ENCODE measurements at places on chromosomes 5 and 9.

DNA sequence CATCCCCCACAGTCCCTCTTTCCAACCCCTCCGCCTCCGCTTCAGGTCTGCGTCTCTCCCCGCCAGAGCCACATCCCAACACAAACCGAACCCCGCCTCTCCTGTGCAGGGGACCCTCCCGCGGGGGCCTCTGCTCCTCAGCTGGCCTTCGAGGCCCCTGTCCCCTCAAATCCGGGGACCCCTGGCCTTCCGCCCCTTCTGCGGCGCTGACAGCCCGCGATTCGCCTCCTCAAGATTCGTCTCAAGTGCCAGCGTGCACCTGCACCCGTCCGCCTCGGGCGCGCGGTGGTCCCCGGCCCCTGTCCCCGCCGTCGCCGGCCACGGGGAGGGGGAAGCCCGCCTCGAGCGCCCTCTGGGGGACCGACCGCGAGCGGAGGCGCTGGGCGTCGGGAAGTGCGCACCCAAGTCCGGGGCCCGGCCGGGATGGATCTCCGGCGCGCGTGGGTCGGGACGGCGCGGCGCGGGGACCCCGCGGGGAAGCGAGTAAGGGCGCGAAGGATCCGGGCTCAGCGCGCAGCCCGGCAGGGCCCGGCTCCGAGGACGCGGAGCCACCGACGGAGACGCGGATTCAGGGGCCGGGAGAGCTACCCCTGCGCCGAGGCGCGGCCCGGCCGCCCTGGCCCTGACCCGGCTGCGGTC, 623 bp downstream of the FLT4 start:
- DNase-seq = no peak

GRCh38 chr9:82021198-82021597, 32.6 kb downstream of the SPATA31D1 start:
- no peak for DNase-seq

DNA sequence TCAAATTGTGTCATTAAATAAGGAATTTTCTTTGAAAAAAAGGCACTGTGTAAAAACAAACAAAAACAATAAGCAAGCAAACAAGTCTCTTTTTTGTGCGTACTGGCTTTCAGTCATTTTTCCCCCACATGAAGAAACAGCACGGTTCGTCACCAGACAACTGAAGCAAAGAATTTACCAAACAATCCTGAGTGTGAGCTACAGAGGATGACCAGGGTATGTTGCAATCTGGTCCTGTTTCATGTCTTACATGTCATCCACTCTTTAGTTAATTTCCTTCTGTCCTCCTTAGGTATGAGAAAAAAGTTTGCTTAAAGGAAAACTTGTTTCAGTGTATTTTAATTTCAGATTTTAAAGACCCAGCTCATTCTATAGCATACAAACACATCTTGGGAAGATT, 1080.7 kb upstream of the NUDT12 start:
- DNase-seq = no peak

DNA sequence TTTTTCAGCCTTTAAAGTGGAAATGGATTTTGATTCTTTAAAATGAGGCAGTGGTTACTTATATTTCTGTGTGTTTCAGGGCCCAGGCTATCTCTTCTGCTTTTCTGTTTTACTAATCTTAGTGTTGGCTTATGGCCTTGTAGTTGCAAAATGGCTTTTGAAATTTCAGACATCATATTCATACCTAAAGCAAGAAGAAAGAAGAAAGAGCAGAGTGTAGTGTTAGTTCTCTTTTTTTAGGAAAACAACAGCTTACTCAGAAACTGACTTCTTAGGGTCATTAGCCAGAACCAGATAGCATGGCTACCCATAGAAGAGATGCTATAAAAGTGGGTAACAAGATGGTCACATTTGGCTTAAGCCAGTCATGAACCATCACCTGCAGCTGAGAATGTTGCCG, 20.9 kb downstream of the ZBED3 start:
- no peak for DNase-seq

- DNase-seq = no peak
Observed at GRCh38 chr5:97101189-97101910, 41.1 kb downstream of the LIX1 start.

GRCh38 chr5:72210888-72211678, 103.8 kb downstream of the MAP1B start:
- DNase-seq = no peak

- no peak for DNase-seq
Observed at GRCh38 chr9:31272456-31273295, 1111.8 kb upstream of the ACO1 start.

DNA sequence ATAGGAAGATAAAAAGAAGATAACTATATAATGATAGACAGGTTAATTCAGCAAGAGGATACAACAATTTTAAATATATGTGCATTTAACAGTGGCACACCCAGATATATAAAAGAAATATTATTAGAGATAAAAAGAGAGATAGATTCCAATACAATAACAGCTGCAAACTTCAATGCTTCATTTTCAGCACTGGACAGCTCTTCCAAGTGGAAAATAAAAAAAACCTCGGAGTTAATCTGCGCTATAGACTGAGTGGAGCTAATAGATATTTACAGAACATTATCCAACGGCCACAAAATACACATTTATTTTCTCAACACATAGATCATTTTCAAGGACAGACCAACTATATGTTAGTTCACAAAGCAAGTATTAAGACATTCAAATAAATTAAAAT, 1229.5 kb upstream of the CDH6 start:
- DNase-seq = no peak

DNA sequence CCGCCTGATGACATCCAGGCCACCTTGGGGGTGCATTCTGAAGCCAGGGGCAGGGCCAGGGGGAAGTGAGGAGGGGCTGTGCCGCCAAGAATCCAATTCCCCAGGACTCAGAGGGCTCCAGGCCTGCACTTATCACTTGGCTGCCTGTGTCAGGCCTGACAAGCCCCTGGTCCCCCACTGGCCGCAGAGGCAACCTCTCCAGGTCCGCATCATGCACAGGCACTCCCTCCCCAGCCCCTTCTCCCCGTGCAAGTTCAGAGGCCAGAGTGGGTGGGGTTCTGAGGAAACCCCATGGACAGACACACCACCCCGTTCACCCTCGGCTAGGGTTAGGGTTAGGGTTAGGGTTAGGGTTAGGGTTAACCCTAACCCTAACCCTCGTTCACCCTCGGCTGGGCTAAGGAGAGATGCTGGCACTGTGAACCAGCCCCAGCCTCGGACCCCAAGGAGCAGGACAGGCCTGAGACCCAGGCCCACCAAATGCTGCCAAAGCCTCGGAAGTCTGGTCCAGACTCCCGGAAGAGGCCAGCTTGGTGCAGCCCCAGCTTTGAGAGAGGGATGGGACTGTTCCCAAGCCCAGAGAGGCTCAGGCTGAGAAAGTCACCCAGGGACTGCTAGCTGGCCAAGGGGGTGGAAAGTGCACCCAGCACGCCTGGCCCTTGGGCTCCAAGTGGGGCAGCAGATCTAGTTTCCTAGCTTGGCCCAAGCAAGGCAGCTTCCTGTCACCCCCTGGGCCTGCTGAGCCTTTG, 4.9 kb downstream of the LCN2 start:
- no peak for DNase-seq

- DNase-seq = no peak
Observed at GRCh38 chr9:124198948-124199347, 58.8 kb upstream of the NEK6 start.

GRCh38 chr9:95017661-95018060, 291.2 kb downstream of the AOPEP start:
- no peak for DNase-seq

DNA sequence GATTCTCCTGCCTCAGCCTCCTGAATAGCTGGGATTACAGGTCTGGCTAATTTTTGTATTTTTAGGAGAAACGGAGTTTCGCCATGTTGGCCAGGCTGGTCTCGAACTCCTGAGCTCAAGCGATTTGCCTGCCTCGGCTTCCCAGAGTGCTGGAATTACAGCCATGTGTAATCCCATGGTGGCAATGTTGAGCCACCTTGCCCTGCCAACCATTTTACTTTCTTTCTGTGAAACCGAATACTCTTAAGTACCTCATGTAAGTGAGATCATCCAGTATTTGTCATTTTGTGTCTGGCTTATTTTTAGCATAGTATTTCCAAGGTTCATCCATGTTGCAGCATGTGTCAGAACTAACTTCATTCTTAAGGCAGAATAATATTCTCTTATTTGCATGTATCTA, 8.2 kb downstream of the PRRC2B start:
- DNase-seq = no peak

GRCh38 chr5:176407456-176408251, 8.7 kb downstream of the CLTB start:
- no peak for DNase-seq

GRCh38 chr5:93359296-93359959, 221.6 kb downstream of the NR2F1-AS1 start:
- no peak for DNase-seq

DNA sequence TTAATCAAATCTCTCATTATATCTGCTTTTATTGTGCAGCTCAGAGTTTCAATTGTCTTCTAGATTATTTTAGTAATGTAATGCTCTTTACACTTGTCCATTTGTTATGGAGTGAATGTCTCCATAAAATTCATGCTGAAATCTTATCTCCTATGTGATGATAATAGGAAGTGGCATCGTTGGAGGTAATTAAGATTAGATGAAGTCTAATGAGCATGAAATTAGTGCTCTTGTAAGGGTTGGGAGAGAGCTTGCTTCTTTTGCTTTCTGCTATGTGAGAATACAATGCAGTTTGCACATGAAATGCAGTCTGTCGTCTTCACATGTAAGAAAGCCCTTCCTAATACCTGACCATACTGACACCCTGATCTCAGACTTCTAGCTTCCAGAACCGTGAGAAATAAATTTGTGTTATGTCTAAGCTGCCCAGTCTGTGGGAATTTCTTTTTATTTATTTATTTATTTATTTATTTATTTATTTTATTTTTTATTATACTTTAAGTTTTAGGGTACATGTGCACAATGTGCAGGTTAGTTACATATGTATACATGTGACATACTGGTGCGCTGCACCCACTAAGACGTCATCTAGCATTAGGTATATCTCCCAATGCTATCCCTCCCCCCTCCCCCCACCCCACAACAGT, 1399.2 kb upstream of the CDH6 start:
- DNase-seq = no peak

DNA sequence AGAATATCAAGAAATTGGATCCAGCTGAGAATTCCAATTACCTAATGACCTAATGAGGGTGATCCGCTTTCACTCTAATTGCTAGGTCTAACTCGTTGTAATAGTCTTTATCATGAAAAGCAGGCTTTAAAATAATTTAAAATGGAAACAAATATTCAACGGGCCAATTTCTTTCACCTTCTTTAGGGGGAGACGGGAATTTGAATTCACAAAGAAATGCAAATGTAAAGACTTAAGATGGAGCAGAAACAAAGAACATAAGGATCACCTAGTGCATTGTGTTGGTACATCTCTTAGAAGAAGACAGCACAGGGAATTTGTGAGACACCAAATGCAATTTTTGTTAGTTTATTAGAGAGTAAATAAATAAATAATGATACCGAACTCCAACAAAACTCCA, 1.5 kb upstream of the KCNN2 start:
- DNase-seq = no peak

- no peak for DNase-seq
Observed at GRCh38 chr9:95504053-95504963, 12.5 kb downstream of the PTCH1 start.

- DNase-seq = no peak
Observed at GRCh38 chr9:135248111-135248510, 160.6 kb downstream of the OLFM1 start.

- DNase-seq = no peak
Observed at GRCh38 chr9:76603448-76603895, 144.5 kb downstream of the GCNT1 start.

DNA sequence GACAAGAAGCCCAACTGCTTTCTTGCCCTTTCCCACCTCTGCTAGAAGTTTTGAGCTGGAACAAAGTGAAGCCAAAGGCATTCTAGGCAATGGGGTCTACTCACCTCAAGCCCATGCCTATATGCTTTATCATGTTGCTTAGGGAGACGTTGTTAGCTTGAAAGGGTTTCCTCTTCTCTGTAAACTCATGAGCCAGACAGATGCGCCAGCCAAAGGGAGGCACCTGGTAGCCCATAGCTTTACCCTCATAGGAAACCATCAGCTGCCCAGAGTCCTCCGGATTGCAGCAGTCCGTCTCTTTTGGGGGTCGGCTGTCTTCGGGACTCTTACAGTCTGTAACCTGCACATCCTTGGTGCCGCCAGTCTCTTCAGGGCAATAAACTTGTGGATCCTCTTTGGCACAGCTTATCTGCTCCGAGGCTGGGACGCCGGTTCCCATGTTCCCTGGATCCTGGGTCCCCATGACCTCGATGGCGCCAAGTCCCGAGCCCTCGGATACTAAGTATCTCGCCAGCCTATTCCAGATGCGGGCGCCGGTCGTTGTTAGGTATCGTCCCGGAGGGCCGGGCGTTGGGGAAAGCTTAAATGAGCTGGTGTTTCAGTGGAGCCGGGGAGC, 678 bp downstream of the GBA2 start:
- DNase-seq = no peak

- DNase-seq = no peak
Observed at GRCh38 chr5:35668319-35668718, 50.7 kb downstream of the SPEF2 start.

- no peak for DNase-seq
Observed at GRCh38 chr5:36815871-36816270, 60.7 kb upstream of the NIPBL start.

- DNase-seq = no peak
Observed at GRCh38 chr9:37669232-37669631, 18.5 kb downstream of the FRMPD1 start.

DNA sequence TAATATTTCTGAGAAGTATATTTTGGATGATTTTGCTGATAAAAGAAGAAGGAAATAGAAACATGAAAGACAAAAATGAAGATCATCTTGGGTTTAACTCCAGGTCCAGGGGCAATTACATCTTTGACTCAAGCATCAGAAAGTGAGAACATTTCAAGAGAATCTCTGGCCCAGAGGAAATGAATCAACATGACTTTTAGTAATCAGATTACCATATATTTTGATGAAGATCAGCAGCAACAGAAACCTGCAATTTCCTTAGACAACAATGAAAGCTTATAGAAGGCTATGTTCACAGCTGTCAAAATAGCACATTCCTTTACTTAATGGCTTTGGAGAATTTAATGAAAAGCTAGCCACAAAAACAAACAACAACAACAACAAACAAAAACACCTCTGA, 638.1 kb downstream of the EFNA5 start:
- no peak for DNase-seq

DNA sequence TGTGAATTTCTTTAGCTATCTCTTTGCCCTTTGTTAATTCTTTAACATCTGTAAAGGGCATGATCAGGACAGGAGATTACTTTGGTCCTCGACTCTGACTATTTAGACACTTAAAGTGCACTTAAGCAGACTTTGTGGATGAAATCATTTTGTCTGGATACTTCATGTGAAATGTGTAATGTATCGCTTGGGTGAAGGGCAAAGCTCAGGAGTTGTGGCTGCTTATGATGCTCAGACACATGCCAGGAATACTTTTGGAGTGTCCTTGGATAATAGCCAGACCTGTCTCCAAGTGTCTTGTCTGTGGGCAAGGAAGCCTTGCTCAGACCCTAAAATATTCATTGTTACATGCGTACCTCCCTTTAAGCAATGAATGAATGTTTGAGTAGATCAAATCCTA, 87.8 kb downstream of the RAI14 start:
- no peak for DNase-seq

Measured in stimulated activated CD4-positive, alpha-beta T cell treated with anti-CD3 and anti-CD28 coated beads, Interleukin-1b, Interleukin-23, amount 100 ng/mL, for 1 hour (primary cell).